ENCODE measurements at places on chromosomes 11 and 22.
A peak's percentile ranks its signal among the peaks of the same experiment; 100 is the strongest.

DNA sequence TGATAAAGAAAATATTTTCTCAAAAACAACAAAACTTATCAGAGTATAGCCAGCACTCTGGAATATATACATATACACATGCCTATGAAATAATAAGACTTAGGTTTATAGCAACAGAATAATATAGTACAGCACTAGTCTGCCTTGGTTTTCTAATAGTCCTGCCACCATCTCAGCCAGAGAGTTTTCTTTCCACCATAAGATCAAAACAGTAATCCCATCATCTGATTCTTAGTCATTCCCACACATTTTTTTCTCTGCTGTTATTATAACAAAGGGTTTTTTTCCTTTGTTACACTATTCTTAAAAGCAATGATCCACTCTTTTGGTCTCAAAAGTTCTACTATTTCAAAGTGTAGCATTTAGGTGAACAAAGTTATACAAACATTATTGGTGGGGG is 15.1 kb downstream of the MTMR2 start:
- no peak for DNase-seq

GRCh38 chr11:80856066-80856465 is 1415.2 kb upstream of the TENM4 start:
- DNase-seq = no peak

GRCh38 chr22:33920197-33920540 is at the start of gene LARGE1:
Gene LARGE1, minus strand, starts transcription at chr22:33920476.
- DNase-seq = no peak

- DNase-seq = no peak
These were observed 20.1 kb upstream of the SPINDOC start for GRCh38 chr11:63793161-63793560.

- DNase-seq = no peak
These were observed 10.6 kb downstream of the FOLR1 start for GRCh38 chr11:72202571-72202970.

DNA sequence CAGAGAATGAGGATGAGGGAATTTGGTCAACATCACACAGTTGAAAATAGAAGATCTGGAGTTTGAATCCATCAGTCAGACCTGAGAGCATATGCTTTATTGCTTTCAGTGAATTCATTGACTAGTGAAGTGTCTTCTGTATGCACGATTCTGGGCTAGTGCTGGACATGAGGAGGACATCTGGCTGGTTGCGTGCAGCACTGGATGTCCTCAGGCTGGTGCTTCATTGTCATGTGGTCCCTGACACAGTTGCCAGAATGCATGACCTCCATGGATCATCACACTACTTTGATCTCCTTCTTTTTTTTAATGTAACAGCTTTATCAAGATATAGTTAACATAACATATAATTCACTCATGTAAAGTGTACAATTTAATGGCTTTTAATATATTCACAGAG is 44.5 kb upstream of the MMP7 start:
- no peak for DNase-seq

GRCh38 chr22:41106122-41106968 is 14.0 kb downstream of the EP300 start:
- no peak for DNase-seq

GRCh38 chr11:68309621-68310185 is 2.7 kb upstream of the LRP5 start:
- no peak for DNase-seq

- peak; percentile 53 for DNase-seq
These were observed 695 bp downstream of the PEX26 start for GRCh38 chr22:18078329-18079041.

- no peak for DNase-seq
These were observed 2392.8 kb upstream of the RAG2 start for GRCh38 chr11:38990841-38991240.

GRCh38 chr11:133166662-133167061 is 365.6 kb downstream of the OPCML start:
- DNase-seq = no peak

GRCh38 chr11:71265559-71266092 is 13.2 kb upstream of the SHANK2 start:
- no peak for DNase-seq

GRCh38 chr11:17476317-17477083 is at the start of gene ABCC8:
Gene ABCC8, minus strand, starts transcription at chr11:17476845. Its CDS starts 69 bp downstream, at chr11:17476776.
- DNase-seq = no peak

DNA sequence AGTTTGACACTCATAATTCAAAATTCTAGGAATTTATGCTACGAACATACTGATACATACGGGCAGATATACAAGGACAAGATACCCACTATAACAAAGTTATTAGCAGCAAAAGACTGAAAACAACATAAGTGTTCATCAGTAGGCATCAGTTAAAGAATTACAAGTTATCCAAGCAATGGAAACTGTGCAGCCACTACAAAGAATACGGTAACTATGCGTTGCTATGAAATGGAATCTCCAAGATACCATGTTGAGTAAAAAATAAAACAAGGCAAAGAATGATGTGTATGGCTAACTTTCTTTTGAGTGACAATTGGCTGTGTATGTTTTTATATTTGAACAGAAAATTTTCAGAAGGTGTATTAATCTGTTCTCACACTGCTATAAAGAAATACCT is 151.7 kb downstream of the ADAMTS15 start:
- no peak for DNase-seq

- no peak for DNase-seq
These were observed 222.8 kb downstream of the DDX10 start for GRCh38 chr11:108887436-108888238.

GRCh38 chr11:7844986-7845385 is 48.2 kb upstream of the OR5P2 start:
- DNase-seq = no peak

DNA sequence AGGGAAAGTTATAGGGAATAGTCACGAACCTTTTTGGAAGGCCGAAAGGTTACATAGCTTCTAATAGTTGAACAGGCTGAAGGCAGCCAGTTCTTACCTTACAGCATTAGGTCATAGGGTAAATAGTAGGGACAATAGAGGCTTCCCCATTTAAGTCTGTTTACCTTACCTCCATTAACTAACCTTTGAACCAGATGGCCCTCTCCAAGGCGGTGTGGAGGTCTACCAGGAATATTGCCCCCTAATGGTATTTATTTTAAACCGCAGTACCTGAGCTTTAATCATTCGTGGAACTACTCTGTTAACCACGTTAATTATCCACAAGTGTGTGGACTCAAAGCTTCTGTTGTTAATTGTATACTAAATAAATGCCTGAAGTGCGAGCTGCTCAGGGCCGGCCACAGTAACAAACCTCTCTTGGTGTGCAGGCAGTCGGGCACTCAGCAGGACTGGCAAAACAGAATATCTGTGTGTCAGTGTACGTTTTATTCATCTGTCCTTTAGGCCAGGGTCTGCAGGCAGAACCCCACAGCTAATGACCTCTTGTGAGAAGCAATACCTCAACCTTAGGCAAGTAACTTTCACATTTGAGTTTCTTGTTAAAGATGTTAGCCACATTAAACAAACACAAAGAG is 81.7 kb downstream of the PRCP start:
- DNase-seq = no peak

DNA sequence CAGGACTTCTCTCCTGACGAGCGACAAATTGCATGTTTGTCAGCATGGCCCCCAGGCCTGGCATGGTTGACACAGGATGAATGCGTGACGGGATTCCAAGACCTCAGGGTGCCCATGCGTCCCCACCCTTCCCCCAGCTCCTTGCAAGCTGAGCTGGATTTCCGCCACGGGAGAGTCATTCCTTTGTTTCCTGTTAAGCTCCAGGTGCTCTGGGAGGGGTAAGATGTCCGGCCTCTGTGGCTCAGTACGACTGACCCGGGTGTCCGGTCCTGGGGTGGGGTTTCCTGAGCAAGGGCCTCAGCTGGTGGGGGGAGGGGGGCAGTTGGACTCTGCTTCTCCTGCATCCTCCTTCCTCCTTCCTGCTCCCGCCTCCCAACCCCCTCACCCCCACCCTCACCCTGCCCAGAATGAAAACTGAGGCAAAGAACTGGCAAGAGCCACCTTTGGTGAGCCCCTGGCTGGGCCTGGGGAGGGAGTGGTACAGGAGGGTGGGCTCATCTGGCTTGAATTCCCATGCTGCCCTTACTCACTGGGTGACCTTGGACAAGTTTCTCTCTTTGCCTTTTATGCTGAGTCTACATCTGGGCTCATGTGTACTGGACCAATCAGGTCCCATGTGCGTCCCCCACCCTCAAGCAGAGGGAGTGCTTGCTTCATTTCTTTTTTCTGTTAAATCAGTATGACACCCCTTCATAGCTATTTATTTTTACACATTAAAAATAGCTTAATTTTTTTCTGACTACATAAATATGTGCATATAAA is 2.5 kb downstream of the CDC42EP2 start:
- DNase-seq = no peak

GRCh38 chr22:39818094-39818493 is 75.5 kb downstream of the ENTHD1 start:
- DNase-seq = no peak

GRCh38 chr11:36791957-36792356 is 193.9 kb upstream of the RAG2 start:
- DNase-seq = no peak

DNA sequence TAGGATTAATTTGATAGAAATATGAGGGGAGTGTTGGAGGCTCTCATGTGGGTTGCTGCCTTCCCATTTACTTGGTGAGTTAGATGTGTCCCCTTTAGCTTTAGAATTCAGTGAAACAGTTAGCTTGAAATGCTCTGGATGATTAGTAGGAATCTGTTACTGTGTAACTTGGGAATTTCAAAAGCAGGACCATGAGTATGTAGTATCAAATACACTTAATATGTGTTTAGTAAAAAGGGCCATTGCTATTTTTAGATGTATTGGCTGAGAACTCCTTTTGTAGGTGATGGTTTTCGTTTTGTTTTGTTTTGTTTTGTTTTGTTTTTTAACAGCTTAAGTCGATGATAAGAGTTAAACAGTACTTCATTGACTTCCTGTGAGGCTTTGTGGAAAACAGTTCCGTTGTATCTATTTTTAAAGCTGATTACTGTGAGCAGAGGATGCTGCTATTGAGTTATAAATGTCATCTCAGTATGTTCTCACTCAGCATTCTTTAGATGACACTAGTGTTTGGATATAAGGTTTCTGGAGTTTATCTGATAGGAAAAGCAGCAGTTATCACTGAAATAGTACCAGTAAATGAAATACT is 53.5 kb downstream of the MCAM start:
- no peak for DNase-seq

GRCh38 chr11:68525930-68526329 is 65.4 kb downstream of the PPP6R3 start:
- DNase-seq = no peak

DNA sequence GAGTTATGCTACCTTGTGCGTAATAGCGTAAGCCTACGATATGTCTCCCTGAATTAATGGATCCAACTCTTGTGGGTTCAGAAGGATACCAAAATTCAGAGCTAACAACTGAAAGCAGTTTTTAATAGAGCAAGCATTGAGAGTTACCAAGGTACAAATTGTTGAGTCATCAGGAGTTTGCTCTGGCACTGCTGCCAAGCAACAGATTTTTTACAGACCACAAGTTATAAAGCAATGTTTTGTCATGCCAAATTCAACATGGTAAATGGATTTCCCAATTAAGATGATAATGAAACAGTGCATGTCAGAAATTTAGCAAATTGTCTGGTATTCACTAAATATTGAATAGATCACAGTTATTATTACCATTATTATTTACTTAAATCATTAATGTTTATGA is 295.6 kb downstream of the NELL1 start:
- DNase-seq = no peak

- no peak for DNase-seq
These were observed 69.6 kb upstream of the SHISAL1 start for GRCh38 chr22:44382116-44383038.

GRCh38 chr11:6610591-6610990 is 1.4 kb downstream of the TAF10 start:
- peak; percentile 1 for DNase-seq

GRCh38 chr11:104654181-104654813 is 244.0 kb downstream of the CASP12 start:
- DNase-seq = no peak

- no peak for DNase-seq
These were observed 25.2 kb downstream of the ALKBH3 start for GRCh38 chr11:43905813-43906241.

GRCh38 chr11:1656061-1656441 is 26.5 kb downstream of the KRTAP5-5 start:
- DNase-seq = no peak

Data from activated naive CD4-positive, alpha-beta T cell treated with Interleukin-2 at 50 U/mL for 16 hours (primary cell).